ENCODE measurements at places on chromosomes 11 and 22.

DNA sequence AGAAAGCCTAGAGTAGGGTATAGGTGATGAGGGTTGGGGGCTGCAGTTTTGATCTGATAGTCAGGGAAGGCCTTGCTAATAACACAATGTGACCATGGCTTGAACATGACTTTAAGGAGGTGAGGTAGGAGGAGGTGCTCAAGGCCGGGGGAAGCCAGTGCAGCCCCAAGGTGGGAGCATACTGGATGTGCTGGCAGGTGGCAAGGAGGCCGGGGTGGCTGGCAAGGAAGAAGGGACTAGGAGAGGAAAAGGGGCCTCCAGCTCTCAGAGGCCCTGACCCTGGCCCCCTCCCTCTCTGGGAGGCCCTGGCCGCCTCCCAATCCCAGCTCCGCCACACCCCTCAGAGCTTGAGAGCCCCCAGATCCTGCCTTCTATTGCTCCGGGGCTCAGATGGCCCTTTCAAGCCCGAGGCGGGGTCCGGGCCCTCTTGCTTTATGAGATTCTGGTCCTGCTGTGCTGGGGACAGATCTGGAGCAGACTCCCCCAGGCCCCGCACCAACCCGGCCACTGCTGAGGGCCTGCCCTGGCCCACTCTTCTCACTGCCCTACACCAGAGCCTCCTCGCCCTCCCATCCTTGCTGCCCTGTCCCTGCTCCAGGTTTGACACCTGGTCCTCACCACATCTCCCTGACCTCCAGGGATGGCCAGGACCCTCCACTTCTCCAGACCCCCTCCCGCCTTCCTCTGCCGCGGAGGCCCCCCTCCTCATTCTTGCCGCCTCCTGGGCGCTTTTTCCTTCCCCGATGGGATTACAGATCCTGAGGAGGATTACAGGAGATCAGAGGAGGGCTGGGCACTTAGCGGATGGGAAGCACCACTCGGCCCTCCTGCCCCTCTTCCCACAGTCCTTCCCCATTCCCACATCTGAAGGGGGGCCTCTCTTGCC lies 1.8 kb downstream of the PITPNM1 start:
- H3K27ac ChIP-seq = no peak overlapping the region
- no peak for DNase-seq
- H3K4me3 ChIP-seq = no peak overlapping the region
- peaks cover 37% of the 10 kb centered on the region for H3K4me1 ChIP-seq
- H3K27me3 ChIP-seq = no peaks in the 10 kb centered on the region

DNA sequence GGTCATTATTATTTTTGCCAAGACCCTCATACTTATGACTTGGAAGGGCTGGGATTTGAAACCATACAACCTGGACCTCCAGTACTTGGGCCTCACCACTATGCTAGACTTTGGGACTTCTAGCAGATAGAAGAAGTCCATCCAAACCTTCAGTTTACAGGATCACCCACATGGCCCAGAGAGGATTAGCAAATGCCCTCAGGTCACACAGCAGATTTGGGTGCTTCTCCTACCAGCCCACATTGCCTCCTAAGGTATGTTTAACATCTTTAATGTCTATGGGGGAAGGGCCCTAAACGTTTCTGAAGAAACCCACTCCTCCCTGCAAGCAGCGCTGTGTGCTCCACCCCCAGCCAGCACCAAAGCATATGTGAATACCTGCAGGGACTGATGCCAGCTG lies 17.5 kb upstream of the GCAT start:
- H3K36me3 ChIP-seq = no peaks in the 10 kb centered on the region
- no peak for DNase-seq
- no peak overlapping the region for H3K4me3 ChIP-seq
- H3K27me3 ChIP-seq = no peaks in the 10 kb centered on the region
- H3K27ac ChIP-seq = no peak overlapping the region

- H3K27me3 ChIP-seq = no peaks in the 10 kb centered on the region
- H3K27ac ChIP-seq = no peak overlapping the region
- H3K36me3 ChIP-seq = no peaks in the 10 kb centered on the region
- peaks cover 22% of the 10 kb centered on the region for H3K4me1 ChIP-seq
Measured at GRCh38 chr11:107860688-107861087, 2.1 kb upstream of the SLC35F2 start.

DNA sequence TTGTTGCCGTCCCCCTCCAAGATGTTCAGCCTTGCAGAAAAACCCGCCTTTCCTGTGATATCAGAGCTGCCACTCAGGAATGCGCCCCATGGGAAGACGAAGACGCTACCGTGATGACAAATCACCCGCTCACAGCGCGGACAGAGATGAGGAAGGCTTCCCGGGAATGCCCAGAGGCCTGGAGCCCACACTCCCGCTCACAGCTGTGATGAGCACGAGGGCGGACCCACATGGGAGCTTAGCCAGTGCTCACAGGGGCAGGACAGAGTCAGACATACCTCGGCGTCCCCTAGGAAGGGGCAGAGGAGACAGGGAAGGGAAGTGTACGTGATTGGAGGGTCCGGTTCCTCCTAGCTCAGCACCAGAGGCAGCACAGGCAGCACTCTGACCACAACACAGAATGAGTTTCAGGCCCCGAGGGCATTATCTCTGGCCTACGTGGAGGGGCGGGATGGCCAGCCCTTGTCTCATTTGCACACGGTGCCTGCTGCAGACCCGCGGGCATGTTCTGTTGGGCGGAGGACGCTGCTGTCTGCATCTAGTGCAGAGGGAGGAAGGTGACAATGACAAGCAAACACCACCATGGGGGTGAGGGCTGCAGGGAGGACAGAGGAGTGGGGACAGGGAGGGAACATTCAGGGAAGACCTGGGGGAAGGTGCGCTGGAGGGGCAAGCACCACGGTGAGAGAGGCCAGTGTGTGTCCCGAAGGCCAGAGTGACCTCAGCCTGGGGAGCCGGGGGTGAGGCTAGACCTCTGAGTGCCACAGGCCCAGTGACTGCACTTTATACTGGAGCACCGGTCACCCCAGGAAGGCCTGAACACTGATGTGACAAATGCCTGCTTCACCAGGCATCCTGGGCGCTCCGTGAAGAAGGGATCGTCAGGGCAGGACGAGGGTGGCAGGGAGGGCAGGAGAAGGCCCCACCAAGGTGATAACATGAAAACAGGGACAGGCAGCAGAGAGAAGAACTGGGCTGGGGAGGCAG lies 79.6 kb downstream of the CELSR1 start:
- no peak overlapping the region for H3K27ac ChIP-seq
- H3K36me3 ChIP-seq = no peaks in the 10 kb centered on the region
- no peaks in the 10 kb centered on the region for H3K27me3 ChIP-seq
- no peak for DNase-seq
- no peak overlapping the region for H3K4me3 ChIP-seq

GRCh38 chr11:11308249-11308648 lies 44.8 kb downstream of the CSNK2A3 start:
- H3K36me3 ChIP-seq = no peaks in the 10 kb centered on the region
- no peaks in the 10 kb centered on the region for H3K27me3 ChIP-seq
- no peak overlapping the region for H3K27ac ChIP-seq
- no peak overlapping the region for H3K4me3 ChIP-seq
- no peaks in the 10 kb centered on the region for H3K4me1 ChIP-seq

DNA sequence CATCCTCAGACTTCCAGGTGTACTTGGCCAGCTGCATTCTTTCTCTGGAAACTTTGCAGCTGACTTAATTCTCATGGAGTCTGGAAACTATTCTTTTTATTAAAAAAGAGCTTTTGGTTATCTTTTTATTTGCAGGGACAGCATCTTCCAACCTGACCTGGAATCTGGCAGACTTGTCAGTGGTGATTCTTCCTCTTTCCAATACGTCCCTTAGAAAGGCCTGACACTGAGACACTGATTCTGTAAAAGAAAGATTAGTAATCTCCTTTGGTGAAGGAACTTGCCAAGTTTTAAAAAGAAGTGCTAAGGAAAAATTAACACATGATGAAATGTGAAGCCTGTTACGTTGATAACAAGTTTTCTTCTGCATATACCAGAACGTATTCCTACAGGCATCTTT lies 440.9 kb upstream of the RAG2 start:
- no peak for DNase-seq
- H3K4me3 ChIP-seq = no peak overlapping the region
- H3K4me1 ChIP-seq = no peaks in the 10 kb centered on the region
- H3K27me3 ChIP-seq = no peaks in the 10 kb centered on the region
- H3K36me3 ChIP-seq = no peaks in the 10 kb centered on the region
- H3K27ac ChIP-seq = no peak overlapping the region

DNA sequence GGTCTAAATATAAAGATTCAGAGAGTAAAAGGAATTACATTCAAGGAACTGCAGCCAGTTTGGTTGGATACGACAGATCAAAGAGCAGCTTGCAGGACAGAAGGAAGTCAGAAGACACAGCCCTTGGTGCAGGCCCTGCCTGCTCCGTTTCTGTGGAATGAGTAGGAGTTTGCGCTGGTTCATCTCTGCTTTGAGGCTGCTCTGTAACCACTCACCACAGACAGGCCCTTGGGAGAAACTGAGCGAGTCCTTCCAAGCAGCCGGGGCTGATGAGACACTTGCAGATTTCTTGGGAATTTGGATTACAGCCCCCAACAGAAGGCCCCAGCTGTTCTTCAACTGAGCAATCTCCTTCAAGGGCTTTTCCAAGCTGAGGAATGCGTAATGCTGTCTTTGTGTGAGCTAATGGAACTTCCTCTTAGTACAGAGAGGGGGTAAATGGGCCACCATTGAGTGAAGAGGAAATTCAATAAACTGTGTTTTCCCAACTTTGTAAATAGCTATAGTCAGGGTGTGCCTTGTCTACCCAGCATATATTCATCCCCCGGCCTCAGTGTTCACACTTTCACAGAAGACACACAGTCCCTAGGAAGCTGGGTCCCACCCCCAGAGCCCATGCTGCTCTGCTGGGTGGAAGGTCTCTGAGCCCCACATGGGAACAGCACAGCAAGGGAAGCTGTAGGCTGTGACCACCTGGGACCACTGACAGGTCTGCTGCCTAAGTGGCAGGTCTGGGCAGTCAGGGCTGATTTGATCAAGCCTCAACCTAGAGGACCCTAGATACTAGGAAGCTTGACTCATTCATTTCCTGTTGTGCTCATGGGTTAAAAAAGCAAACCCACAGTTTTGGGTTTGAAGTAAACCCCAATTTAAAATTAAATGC lies 16.6 kb downstream of the IL10RA start:
- H3K27me3 ChIP-seq = no peaks in the 10 kb centered on the region
- DNase-seq = peak; percentile 59
- H3K27ac ChIP-seq = peak overlapping the region; percentile 75
- H3K4me3 ChIP-seq = no peak overlapping the region
- H3K4me1 ChIP-seq = peaks cover 98% of the 10 kb centered on the region

DNA sequence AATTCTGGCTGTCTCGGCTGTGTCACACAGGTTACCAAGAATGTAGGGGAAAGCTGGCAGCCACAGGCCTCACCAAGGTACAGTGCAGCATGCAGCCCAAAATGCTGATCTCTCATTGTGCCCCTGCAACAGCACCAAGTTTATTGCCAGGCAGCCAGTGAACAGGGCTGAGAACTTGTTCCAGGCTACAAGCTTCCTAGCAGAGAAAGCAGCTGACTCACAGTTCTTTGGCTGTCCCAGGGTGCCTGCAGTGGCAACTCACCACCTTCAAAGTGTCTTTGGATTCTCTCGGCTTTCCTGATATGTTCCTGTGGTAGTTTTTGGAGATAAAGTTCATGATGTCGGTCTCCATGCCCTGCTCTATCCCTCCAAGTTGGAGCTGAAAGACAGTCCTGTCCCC lies 719.1 kb upstream of the ANO3 start:
- H3K4me1 ChIP-seq = no peaks in the 10 kb centered on the region
- H3K27ac ChIP-seq = no peak overlapping the region
- no peak for DNase-seq

- no peak overlapping the region for H3K4me3 ChIP-seq
- DNase-seq = no peak
- H3K36me3 ChIP-seq = no peaks in the 10 kb centered on the region
- H3K4me1 ChIP-seq = no peaks in the 10 kb centered on the region
- peaks cover 7% of the 10 kb centered on the region for H3K27me3 ChIP-seq
- H3K27ac ChIP-seq = no peak overlapping the region
Measured at GRCh38 chr11:76559346-76559745, 111.2 kb downstream of the LRRC32 start.

GRCh38 chr11:71582309-71582895 lies at the start of gene KRTAP5-11:
Gene KRTAP5-11 (minus strand): TSS chr11:71582875. CDS start chr11:71582837, 38 bp downstream.
- H3K4me3 ChIP-seq = no peak within 1 kb of the TSS
- H3K27ac ChIP-seq = no peak within 1 kb of the TSS
- no peaks in the 10 kb centered on the region for H3K27me3 ChIP-seq
- H3K4me1 ChIP-seq = no peaks in the 10 kb centered on the region
- DNase-seq = no peak

DNA sequence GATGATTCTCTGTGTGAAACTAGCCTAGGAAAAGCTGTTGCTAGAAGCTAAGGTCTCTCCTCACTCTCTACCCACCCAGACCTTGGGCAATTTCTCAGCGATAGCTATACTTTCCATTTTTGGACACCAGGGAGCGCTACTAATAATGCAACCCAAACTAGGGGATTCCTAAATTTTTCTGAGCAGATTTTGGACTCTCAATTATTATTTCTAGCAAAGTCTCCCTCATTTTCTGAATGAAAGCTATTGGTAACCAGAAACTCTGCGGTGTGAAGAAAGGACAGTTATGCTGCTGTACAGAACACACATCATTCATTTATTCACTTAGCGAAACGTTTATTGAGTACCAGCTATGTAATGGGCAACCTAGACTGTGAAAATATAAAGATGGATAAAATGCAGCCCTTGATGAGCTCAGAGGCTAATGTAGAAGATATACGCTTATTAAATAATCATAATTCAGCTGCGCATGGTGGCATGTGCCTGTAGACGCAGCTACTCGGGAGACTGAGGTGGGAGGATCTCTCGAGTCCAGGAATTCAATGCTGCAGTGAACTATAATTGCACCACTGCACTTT lies 6.1 kb upstream of the STIM1 start:
- H3K4me3 ChIP-seq = no peak overlapping the region
- no peak overlapping the region for H3K27ac ChIP-seq
- DNase-seq = no peak
- H3K27me3 ChIP-seq = no peaks in the 10 kb centered on the region
- peaks cover 12% of the 10 kb centered on the region for H3K4me1 ChIP-seq

- H3K27me3 ChIP-seq = no peaks in the 10 kb centered on the region
- peaks cover 53% of the 10 kb centered on the region for H3K4me1 ChIP-seq
- no peak overlapping the region for H3K27ac ChIP-seq
- DNase-seq = no peak
- peaks cover 10% of the 10 kb centered on the region for H3K36me3 ChIP-seq
Measured at GRCh38 chr11:64334764-64335735, 5.0 kb upstream of the CCDC88B start.

DNA sequence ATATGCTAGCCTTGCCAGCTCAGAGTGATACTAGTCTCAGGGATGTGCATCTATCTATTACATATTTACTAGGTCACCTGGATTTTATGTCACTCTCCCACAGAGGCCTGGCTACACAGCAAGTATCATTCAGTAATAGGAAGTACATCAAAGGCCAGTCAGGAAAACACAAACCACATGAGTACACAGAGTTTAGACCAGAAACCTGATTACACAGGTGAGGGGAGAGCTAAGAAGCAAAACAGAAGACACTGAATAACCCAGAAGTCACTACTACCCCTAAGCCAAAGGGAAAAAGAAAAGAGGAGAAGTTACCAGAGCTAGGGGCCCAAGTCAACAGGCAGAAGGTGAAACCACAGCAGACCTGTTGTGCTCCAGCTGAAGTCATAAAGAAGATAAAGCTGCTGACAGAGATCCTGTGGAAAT lies 13.3 kb downstream of the LPXN start:
- peaks cover 41% of the 10 kb centered on the region for H3K36me3 ChIP-seq
- peak overlapping the region; percentile 43 for H3K27ac ChIP-seq

GRCh38 chr11:66906061-66906733 lies 49.3 kb downstream of the LRFN4 start:
- DNase-seq = no peak
- H3K4me3 ChIP-seq = no peak overlapping the region
- no peaks in the 10 kb centered on the region for H3K27me3 ChIP-seq
- no peak overlapping the region for H3K27ac ChIP-seq
- H3K36me3 ChIP-seq = no peaks in the 10 kb centered on the region
- no peaks in the 10 kb centered on the region for H3K4me1 ChIP-seq
